Activated effector memory CD4-positive, alpha-beta T cell treated with Interleukin-2 at 50 U/mL for 16 hours (primary cell): ENCODE measurements at places on chromosomes 13 and 19.
A peak's percentile ranks its signal among the peaks of the same experiment; 100 is the strongest.

- no peak for DNase-seq
These were observed 51.5 kb downstream of the INSR start for GRCh38 chr19:7242601-7243258.

- DNase-seq = peak; percentile 93
These were observed 8.1 kb downstream of the RINL start for GRCh38 chr19:38869836-38870607.

DNA sequence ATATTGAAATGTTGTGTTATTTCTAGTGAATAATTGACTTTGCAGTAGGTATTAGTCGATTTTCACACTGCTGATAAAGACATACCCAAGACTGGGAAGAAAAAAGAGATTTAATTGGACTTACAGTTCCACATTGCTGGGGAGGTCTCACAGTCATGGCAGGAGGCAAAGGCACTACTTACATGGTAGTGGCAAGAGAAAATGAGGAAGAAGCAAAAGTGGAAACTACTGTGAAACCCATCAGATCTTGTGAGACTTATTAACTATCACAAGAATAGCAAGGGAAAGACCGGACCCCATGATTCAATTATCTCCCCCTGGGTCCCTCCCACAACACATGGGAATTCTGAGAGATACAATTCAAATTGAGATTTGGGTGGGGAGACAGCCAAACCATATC lies 9.9 kb upstream of the C5AR2 start:
- DNase-seq = no peak

GRCh38 chr13:102881819-102882686 lies 36.2 kb downstream of the ERCC5 start:
- no peak for DNase-seq

- no peak for DNase-seq
These were observed 20.1 kb downstream of the RYR1 start for GRCh38 chr19:38453596-38453995.

DNA sequence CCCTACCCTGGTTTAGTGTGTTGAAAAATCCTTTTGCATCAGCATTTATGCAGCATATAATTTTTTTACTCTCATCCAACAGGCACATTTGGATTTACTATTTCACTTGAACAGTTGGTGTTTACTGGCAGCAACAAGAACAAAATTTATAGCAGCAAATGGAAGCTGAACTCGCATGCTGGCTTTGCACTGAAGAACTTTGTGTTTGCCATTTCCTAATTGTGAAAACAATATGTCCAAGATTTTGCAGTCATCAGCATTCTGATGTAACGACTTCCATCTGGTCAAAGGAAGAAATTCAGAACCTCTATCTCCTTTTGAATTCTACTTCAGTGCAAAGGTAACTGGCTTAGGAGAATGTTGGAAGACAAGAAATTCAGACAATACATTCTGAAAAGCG lies 131.0 kb downstream of the DLEU7 start:
- DNase-seq = no peak

GRCh38 chr13:97307882-97308624 lies 85.9 kb downstream of the MBNL2 start:
- no peak for DNase-seq

DNA sequence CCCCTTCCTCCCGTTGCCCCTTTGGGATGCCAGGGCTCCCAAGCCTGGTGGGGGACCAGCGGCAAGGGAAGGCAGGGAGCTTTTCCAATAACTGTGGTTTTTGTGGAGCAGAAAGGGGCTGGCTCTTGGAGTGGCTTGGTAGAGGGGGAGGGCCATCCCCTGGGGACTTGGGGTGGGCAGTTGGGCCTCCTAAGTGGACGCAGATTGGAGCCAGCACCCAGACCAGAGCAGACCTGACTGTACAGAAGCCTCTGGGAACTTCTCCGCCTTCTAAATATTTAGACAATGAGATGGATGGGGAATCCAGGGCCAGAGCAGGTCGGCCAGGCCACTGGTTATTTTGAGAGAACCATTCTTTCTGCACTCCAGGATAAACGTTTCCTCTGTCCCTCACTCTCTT lies 4.2 kb downstream of the PTGIR start:
- no peak for DNase-seq

DNA sequence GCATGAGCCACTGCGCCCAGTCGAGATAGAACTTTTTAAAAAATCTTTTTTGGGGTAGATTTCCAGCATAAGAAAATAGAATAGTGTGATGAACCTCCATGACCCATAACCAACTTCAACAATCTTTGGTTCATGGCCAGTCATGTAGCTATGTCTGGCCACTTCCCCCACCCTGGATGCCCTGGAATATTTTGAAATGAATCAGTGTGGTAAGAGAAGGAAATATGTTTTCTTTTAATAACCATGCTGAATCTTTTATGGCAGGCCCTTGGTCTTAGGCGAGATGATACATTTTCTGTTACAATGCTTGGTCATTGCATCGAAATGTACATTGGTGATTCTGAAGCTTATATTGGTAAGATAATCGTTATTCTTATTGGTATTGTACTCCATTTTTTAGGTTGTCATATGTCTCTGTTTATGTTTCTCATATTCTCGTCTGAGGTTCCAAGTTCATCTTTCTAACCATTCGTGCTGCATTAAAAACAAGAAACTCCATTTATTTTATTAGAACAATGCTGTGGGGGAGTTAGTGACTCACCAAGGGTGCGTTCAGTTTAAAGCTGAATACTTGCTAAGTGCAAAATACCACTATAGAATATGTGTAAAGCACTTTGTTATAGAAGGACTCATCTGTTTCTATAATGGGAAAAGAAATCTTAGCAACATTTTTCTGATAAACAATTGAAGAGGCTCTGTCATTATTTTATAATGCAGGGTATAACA lies 16.4 kb upstream of the UPF3A start:
- DNase-seq = no peak

DNA sequence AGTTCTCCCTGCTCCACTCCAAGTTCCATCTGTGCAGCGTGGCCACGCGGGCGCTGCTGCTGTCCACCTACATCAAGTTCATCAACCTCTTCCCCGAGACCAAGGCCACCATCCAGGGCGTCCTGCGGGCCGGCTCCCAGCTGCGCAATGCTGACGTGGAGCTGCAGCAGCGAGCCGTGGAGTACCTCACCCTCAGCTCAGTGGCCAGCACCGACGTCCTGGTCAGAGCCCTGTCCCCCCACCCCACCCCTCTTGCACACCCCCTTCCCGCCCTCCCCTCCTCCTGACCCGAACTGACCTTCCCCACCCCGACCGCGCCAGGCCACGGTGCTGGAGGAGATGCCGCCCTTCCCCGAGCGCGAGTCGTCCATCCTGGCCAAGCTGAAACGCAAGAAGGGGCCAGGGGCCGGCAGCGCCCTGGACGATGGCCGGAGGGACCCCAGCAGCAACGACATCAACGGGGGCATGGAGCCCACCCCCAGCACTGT lies 11.6 kb downstream of the FUZ start:
- no peak for DNase-seq

GRCh38 chr13:50085063-50085462 lies 69.8 kb downstream of the KCNRG start:
- no peak for DNase-seq

DNA sequence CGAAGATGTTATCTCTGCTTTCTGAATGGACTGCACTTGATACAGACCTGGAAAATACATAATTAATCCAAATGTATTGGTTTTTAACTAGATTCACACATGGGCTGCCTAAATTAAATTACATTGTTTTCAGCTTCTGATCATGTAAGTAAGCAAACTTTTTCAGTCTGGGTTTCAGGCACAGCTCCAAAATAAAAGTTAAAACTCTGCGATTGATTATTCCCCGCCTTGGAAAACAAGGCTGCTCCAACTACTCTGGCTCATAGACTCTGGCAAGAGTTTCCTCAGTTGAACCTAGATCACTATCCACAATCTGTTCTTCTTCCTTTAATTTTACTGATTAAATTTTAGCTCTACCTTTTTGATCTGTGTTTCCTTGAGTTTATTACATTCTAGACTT lies 526.0 kb upstream of the SPRY2 start:
- DNase-seq = no peak

- no peak for DNase-seq
These were observed 56.6 kb downstream of the TBC1D4 start for GRCh38 chr13:75425216-75426009.

GRCh38 chr13:50905256-50905655 lies 4.3 kb upstream of the RNASEH2B start:
- no peak for DNase-seq

GRCh38 chr13:27339299-27339698 lies 68.7 kb downstream of the RASL11A start:
- no peak for DNase-seq

- no peak for DNase-seq
These were observed 9.3 kb upstream of the RCBTB2 start for GRCh38 chr13:48542138-48542537.

- no peak for DNase-seq
These were observed 316.0 kb upstream of the MIR17HG start for GRCh38 chr13:91031508-91031907.

DNA sequence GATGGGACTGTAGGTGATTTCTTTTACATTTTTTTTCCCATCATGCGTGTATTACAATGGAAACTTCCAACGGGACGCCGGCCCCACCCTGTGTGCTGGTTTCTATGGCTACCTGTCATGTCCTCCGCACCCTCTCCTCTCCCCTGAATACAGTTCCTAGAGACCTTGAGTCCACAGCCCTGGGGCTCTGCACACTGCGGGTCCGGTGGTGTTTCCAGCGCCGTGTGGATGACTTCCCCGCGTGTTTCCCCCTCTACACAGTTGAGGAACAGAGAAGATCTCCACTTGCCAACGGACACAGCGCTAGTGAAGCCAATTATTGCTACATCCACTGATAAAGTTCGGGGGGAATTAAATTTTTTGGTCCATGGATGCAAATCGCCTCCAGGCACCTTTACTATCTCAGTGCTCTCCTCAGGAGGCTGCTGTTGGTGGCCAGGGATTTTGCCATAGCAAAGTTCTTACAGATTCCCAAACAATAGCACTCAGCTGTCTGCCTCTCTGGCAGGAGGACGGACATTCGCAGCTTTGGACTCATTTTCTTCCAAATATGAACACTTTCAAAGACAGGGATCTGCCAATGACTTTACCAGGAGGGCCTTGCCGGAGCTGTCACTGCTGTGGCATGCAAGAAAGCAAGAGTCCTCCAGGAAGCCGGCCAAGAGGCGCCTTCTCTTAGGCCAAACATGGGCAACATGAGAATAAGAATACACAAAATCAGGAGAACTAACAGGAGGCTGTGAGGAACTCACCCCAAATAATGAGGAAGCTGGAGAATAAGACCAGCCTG lies 39.3 kb upstream of the GAS6 start:
- DNase-seq = no peak

DNA sequence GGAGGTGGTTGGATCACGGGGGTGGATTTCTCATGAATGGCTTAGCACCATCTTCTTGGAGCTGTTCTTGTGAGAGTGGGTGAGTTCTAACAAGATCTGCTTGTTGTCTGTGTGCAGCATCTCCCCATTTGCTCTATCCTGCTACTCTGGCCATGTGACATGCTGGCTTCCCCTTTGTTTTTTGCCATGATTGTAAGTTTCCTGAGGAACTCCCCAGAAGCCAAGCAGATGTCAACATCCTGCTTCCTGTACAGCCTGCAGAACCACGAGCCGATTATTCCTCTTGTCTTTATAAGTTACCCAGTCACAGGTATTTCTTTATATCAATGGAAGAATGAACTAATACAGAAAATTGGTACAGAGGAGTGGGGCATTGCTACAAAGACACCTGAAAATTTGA lies 2.3 kb upstream of the SIGLEC12 start:
- no peak for DNase-seq

- DNase-seq = no peak
These were observed 500.9 kb upstream of the HTR2A start for GRCh38 chr13:47397739-47398138.

GRCh38 chr19:56917998-56918397 lies 77.5 kb upstream of the PEG3 start:
- no peak for DNase-seq

DNA sequence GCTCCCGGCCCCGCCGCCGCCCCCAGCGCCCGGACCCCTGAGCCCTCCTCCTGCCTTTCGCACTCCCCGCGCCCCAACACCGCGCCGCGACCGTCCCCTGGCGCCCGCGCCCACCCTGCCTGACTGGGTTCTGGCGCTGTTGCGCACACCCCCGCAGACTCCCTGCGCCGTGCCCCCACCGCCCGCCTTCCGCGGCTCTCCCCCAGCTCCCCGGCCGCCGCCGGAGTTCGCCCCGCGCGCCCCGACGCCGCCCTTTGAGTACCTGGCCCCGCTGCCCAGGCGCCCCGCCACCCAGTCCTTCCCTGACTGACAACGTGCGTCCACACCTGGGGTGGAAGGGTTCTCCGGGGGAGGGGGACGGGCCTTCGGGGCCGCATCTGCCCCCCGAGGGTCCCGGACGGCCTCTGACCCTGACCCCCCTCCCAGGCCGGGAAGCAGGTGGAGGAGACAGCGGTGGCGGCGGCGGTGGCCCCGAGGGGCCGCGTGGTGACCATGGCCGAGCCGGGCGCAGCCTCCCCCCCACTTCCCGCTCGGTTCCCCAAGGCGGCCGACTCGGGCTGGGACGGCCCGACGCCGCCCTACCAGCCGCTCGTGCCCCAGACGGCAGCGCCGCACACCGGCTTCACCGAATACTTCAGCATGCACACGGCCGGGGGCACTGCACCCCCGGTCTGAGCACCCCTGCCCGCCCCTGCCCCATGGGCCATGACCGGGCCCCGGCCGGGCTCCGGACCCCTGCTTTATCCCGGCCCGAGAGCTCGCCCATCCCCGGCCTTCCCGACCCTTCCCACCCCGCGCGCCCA lies 1.4 kb upstream of the MEGF8 start:
- no peak for DNase-seq

GRCh38 chr13:27663947-27664346 lies 42.3 kb downstream of the POLR1D start:
- DNase-seq = no peak

DNA sequence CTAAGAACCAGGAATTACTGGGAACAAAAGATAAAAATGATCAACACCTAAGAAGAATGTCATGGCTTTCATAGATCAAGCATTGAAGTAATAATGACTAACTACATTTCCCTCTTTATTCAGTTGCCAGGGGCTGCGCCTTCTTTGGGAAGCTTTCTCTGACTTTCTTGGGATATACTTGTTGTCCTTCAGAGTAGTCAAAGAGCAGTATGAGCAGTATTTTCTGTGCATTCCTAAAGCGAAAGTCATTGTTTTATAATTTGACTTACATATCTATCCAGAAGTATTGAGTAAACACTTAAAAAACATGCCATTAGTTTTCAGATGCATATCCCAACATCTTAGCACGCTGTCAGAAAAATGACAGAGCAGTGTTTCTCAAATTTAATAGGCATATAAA lies 2412.4 kb downstream of the PCDH9 start:
- DNase-seq = no peak
